ENCODE measurements at places on chromosomes 7 and 10. TPM values are rescaled to one million over a fixed set of nuclear protein-coding genes. Genes with fewer than 3 reads are reported as not detected.
A peak's percentile ranks its signal among the peaks of the same experiment; 100 is the strongest.

PAPOLB gene
- total RNA-seq: under 0.01 TPM

OR2A42 gene
- total RNA-seq: not detected

ITGA8 gene
- 1.5 TPM for total RNA-seq

C10orf71 gene
- not detected for total RNA-seq

ADAMTS14 gene
- total RNA-seq: not detected

COL26A1 gene
- under 0.01 TPM for total RNA-seq

PLXDC2 gene
- 0.87 TPM for total RNA-seq

- no peak for DNase-seq
Observed at GRCh38 chr10:110057456-110057855, 49.7 kb downstream of the ADD3 start.

DNA sequence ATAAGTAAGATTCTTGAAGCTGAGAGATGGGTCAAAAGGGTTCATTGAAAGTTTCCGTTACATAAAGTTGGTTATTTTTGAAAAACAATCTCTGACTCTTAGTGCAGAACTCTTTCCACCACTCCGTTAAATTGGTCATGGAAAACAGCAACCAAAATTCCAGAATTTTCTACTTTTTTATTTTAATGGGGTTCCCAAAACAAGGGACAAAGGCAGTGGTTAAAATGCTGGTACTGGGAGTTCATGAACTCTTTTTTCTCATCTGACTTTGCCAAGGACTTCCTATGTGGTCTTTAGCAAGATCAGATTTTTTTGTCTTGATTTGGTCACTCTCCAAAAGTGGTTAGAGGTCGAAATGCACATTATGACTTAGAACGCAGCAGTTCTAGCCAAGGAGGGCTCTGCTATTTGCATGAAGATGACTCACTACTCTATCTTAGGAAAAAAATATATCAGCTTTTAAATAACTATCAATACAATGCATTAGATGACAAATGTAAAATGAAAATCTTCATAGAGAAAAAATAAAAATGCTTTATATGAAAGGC is 145.7 kb downstream of the REEP3 start:
- peak; percentile 96 for DNase-seq

DNA sequence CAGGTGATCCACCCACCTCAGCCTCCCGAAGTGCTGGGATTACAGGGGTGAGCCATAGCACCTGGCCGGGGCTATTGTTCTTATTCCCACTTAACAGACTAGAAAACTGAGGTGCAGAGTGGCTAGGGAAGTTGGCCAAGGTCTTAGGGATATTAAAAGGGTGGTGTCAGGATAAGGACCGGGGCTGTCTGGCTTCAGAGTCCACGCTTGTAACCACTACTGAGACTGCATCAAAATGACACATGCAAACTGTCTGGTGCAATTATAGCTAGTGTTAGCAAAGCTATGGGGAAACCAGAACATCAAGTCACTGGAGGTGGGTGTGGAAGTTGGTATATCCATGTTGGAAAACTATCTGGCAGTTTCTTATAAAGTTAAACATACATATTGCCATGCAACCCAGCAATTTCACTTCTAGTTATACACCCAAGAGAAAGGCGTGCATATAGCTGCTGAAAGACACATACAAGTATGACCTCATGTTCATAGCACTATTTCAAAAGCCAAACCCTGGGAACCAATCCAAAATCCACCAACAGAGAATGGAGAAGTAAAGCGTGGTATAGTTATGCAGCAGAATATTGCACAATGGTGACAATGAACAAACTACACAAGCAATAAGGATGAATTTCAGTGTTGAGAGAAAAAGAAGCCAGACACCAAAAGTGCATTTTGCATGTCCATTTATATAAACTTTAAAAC is 33.9 kb upstream of the EEPD1 start:
- peak; percentile 76 for DNase-seq

DNA sequence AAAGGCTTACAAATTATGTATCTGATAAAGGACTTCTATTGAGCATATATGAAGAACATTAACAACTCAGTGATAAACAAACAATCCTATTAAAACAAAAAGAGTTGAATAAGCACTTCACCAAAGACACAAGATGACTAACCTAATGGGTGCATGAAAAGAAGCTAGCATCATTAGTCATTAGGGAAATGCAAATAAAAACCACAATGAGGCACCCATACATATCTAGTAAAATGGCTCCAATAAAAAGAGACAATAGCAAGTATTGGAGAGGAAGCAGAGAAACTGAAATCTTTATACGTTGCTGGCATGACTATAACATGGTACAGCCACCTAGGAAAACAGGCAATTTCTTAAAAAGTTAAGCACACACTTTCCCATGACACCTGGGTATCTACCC is 77.6 kb upstream of the ZMIZ1 start:
- no peak for DNase-seq

GRCh38 chr7:28107960-28108359 is 72.6 kb downstream of the JAZF1 start:
- DNase-seq: no peak

DNA sequence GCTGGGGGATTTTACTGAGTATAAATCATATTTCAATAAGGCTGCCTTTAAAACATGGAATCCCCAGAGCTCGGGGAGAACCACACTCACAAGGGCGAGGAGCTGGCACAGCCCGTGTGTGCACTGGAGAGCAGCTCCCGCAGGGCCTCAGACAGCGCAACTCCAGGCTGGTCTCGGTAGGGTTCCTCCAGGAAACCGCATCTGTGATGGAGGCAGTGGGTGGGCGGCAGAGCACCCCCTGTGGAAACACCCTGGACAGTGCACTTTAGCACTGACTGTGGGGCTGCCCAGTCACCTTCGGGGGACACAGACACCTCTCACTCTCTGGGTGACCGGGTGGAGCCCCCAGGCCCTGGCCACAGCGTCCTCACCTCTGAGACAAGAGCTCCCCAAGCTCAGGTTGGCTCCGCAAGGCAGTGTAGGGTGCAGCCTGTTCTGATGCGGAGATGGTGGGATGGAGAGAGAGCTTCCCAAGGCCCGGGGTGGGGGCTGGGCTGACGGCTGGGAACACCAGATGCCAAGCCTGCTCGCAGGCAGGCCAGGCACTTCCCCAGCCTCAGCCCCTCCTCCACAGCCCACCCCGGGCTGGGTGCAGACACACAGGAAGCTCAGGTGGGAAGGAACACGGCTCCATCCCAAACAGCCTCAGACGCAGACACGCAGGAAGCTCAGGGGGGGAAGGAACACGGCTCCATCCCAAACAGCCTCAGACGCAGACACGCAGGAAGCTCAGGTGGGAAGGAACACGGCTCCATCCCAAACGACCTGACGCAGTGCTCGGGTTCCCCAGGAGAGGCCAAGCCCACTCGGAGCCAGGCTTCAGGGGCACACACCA is 224.4 kb downstream of the MAD1L1 start:
- no peak for DNase-seq

DNA sequence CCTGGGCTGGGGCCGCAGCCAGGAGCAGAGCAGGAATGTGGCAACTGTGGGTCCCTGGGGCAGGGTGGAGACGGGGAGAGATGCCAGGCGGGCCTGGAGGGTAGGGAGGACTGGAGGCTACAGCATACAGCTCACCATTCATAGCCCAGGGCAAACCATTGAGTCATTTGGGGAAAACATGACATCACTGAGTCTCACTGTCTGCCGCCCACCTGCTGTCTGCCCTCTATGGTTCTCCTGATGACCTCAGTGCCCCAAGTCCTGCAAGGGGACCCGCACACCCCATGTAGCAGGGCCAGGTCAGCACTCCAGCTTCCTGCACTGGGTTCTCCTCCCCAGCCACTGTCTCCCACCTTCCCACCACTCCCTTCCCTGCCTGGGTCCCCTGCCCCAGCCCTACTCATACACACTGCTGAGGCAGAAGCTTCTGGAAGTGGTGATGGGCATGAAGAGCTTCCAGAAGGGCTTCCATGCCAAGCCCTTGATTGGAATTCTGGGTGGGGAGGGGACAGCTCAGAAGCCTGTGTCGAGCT is 10.4 kb downstream of the CHST3 start:
- peak; percentile 53 for DNase-seq

DNA sequence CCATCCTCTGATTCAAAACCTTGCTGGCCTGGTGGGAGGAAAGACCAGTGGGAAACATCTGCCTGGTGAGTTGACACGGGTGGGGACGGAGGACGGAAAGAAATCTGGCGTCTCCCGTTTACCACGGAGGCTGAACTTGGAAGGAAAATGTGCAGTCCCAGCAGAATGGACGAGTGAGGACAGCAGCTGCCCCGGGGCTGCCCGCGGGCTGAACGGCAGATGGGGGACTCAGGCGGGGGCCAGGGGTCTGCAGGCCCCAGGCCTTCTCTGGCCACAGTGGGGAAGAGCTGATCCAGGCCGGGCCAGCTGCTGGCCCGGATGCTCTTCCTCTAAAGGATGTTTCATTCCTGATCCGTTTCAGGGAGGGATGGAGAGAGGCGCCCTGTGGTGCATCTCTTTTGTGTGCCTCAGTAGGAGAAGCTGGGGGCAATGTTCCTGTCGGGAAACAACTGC is 147.5 kb upstream of the CHST15 start:
- no peak for DNase-seq

DNA sequence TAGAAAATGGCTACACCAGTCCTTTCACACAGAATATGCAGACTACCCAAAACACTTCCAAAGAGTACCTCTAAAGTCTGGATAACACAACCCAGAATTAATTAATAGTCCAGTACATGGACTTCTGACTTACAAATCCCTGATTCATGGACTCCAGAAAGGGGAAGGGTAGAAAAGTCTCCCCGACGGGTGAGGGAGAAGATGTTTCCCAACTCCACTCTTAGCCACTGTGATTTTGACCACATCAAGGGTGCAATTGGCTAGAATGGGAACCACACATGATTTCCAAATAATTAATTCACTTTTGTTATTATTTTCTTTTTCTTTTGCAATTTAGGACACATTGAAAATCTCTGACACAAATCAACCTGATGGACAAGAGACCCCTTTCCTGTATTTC is 1.4 kb downstream of the TMEM130 start:
- DNase-seq: no peak

DNA sequence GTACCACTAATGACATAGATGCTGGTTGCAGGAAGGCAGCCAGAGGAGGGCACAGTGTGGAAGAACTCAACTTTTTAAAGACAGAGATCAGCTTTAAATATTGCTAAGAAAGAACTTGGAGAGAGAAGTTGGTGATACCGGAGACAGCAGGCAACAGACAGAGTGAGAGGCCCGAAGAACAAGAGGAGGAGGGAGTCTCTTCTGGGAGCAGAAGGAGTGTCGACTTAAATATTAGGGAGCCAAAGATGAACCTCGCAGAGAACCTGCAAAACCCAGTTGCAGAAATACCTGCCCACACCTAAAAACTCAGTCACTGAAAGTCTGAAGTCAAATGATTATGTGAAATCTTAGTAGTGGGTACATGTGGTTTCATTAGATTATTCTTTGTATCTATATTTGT is 3.4 kb upstream of the WDR86 start:
- DNase-seq: no peak

DNA sequence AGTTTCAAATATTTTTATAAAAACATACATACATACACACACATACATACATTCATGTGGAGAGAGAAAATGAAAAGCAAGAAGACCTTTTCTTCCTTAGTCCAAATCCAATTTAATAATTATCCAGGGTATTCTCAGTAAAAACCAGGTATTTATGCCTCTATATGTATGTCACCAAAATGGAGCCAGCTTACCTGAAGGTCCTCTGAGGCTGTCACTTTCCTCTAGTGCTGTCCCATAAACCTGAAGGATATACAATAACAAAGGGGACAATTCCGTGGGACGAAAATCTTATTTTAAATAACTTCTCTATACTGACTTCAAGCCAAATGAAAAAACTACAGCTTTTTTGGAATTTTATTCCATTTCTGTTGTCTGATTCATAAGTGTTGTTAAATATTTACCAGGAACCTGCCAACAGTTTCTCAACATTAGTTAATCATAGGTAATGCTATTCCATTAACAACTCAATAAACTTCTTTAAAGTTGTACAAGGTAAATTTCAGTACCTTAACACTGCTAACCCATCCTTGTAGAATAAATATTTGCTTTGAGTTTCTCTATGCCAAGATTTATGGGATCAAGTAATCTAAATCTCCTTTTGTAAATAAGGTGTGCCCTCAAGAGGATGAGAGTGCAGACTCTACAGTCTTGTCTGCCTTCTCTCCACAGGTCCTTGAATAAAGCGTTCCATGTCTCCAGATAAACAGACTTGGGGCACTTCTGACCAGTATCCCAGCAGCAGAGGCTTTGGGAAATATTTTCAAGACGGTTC is 260.3 kb downstream of the AHR start:
- DNase-seq: no peak

- DNase-seq: no peak
Observed at GRCh38 chr10:72089618-72090017, 1.3 kb upstream of the SPOCK2 start.

DNA sequence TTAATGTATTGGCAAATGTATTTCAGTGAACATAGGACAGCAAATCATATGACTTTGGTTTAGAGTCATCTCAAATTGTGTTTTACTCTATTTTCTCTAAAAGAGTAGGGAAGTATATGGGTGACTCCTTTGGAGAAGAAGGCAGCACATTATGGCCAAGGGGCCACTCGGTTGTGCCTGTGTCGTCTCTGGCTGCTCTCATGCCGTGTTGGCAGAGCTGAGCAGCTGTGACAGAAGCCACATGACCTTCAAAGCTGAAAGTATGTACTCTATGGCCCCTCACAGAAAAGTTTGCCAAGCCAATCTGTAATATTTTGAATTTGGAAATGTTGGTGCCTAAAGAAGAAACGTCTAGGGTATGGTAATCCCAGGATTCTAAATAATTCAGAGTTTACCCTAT is 47.5 kb downstream of the TASOR2 start:
- DNase-seq: no peak

- DNase-seq: no peak
Observed at GRCh38 chr7:148348466-148348865, 242.1 kb upstream of the C7orf33 start.

Data from lung microvascular endothelial cell (primary cell).